ENCODE measurements at places on chromosomes 11 and 22.

GRCh38 chr11:24437123-24437522 lies 59.7 kb upstream of the LUZP2 start:
- no peak for DNase-seq

DNA sequence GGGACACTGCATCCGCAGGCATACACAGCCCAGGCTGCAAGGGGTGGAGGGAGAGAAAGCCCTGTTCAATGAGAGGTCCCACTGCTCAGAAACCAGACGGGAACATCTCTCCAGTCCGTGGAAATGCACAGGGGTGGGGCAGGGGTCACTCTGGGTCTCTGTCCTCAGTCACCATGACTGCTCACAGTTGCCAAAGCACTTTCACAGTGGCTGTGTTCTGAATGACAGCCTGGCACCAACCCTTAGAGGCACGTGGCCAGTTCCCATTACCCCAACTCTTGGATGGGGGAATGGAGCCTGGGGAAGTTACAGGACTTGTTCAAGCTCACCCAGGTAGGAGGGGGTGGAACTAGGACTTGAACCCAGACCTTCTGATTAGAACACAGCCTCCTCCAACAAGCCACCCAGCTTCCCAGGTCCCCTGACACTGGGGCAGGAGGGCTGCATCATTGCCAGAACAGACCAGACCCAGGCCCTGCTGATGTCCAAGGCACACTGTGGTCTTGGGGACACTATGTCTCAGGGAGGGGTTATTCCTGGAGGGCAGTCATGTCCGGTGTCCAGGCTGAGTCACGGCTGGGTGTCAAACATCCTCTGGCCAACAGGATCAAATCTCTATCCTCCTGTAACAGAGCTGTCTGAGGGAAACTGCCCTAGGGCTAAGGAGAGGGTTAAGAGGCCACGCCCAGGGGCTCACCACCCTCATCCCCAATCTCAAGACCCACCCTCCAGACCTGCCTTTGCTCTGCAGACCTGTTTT lies 8.2 kb downstream of the ZNF70 start:
- DNase-seq, result no peak

- no peak for DNase-seq
Measured at GRCh38 chr11:104772806-104773241, 125.4 kb downstream of the CASP12 start.

GRCh38 chr22:33504941-33505625 lies 415.2 kb downstream of the LARGE1 start:
- no peak for DNase-seq

DNA sequence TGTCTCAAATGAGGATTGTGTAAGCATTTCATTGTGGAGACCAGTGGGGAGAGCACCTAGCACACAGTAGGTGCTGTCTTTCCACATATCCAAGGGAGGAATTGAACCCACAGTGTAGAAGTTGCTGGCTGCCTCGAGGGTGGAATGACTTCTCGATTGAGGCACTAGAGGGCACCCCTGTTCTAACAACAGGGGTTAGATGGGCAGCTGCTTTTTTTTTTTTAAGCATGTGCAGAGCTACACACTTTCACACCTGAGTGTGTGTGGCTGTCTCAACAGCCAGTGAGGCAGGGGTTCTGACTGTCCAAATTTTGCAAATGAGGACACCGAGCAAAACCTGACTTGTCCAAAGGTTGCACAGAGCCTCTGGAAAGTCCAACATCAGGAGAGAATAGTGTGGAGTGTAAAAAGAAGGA lies 118.2 kb upstream of the CRYBB3 start:
- no peak for DNase-seq

DNA sequence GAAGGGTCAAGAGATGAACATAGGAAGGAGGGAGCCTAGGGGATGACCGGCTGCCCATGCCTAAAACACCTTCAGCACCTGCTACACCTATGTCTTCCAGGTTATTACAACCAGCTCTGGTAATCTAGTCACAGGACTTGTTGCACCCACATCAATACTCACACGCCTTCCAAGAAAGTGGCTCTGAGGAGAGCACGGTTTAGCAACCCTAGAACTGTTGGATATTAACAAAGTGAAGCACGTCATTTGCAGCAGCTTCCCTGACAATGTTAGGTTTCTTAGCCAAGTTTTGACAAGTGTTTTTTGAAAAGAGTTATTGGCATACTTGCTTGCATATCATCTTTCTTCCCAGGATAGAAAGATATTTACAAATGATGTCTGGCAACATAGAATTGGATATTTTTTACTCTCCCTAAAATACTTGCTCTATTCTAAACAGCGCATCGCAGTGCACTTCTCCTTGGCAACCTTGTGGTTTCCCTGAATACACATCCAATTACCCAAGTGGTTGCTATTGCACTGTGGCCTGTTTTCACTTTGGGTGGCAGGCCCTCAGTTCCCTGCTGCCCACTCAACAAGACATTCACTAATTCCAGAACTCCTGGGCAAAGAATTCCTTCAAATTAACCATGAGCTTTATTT lies 94.3 kb upstream of the ARHGAP42 start:
- DNase-seq, result no peak

- DNase-seq, result no peak
Measured at GRCh38 chr22:37147186-37147990, 2.3 kb downstream of the IL2RB start.

DNA sequence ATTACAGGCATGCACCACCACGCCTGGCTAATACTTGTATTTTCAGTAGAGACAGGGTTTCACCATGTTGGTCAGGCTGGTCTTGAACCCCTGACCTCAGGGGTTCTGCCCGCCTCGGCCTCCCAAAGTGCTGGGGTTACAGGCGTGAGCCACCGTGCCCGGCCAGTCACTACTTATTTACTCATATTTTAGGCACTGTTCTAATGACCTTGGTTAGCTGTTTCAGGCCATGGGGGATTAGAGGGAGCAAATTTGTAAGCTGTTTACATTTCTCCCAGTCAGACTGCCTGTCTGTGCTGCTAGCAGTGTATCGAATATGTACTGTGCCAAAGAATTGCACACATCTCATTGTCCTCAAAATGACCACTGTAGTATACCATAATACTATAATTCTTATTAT lies 32.7 kb upstream of the PACSIN2 start:
- DNase-seq, result no peak

DNA sequence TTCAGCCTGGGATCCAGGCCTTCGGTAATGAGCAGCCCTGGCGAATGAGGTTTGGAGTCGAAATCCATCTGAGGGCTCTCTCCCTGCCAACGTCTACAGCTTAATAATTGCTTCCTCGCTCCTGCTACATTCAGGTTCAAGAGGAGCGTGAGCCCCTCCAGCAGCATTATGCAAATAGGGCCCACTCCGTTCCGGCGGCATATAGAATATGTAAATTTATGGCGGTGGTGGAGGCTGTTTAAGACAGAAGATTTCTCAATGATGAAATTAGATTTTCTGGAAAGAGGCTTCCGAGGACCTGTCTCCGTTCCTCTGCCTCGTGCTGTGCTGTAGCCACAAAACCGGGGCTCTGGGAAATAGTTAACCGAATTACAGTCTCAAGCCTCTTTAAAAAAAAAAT lies 402.8 kb downstream of the MIAT start:
- no peak for DNase-seq

DNA sequence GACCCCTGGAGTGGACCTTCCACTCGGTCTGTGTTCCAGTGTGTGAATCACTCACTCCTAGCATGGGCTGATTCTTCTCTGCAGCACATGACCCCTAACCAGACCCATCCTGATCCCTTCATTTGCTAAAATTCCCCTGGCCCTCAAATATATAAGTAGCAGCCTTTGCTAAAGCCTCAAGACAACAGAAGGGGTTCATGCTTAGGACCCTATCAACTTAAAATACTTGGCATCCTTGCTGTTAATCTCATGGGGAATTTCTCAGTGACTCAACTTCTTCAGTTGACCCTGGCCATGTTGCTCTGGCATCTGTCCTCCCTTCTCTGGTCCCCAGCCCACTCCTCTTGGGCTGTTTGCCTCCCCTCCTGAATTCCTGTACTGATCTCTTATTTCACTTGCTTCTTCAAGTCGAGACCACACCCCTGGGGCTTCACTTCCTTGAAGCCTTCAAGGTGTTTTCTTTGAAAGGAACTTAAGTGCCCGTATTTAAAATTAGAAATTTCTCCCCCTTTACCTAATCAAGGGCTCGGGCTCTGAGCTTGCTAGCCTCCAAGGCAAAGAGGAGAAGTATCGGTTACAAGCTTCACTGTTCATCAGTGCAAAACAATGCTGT lies 23.6 kb downstream of the NNMT start:
- no peak for DNase-seq

DNA sequence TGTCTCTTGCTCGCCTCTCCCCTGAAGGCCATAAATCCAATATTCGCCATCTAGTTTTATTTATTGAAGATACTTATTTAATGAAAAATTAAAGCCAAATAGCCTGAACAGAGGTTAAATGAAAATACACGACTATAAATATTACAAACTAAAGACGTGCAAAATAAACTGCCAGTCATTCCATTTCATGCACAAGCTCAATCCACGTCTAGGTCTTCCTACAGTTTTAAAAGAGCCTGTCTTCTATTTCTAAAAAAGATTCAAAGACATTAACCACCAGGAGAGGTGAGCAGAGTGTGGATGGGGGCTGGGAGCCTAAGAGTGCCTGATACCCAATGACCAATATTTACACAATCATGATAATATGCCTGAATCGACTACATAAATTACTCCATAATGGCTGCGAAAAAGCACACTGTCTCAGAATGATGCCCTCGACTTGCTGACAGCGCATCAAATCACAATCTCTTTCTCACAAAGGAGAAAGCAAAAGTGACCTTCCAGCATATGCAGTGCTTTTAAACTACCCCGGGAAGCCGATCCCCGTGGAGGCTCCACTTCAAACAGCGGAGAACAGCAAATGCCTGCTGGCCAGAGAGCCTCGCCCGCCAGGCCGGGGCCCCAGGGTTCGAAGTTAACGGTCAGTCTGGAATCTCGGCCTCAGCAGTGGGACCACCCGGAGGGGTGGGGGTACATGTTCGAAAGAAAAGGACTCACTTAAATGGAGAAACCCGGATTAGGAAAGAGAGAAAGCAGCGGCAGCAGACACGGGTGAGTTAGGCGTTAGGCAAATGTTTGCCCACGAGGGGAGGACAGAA lies 1.7 kb downstream of the FCHSD2 start:
- DNase-seq, result no peak

DNA sequence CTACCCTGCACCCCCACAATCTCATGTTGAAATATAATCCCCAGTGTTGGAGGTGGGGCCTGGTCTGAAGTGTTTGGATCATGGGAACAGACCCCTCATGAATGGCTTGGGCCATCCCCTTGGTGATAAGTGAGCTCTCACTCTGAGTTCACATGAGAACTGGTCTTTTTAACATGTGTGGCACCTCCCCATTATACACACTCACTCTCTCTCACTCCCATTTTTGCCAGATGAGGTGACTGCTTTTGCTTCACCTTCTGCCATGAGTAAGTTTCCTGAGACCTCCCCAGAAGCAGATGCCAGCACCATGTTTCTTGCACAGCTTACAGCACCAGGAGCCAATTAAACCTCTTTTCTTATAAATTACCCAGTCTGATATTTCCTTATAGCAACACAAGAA lies 32.1 kb upstream of the DRD2 start:
- DNase-seq, result no peak

- DNase-seq, result no peak
Measured at GRCh38 chr11:129286813-129287212, 88.8 kb upstream of the BARX2 start.
